Activated CD4-positive, alpha-beta memory T cell treated with anti-CD3 and anti-CD28 coated beads for 36 hours (primary cell): ENCODE measurements at places on chromosomes 16 and 17. TPM values are rescaled to one million over a fixed set of nuclear protein-coding genes. Genes with fewer than 3 reads are reported as not detected.
A peak's percentile ranks its signal among the peaks of the same experiment; 100 is the strongest.

Gene C17orf67
- total RNA-seq, result 3.6 TPM

DNA sequence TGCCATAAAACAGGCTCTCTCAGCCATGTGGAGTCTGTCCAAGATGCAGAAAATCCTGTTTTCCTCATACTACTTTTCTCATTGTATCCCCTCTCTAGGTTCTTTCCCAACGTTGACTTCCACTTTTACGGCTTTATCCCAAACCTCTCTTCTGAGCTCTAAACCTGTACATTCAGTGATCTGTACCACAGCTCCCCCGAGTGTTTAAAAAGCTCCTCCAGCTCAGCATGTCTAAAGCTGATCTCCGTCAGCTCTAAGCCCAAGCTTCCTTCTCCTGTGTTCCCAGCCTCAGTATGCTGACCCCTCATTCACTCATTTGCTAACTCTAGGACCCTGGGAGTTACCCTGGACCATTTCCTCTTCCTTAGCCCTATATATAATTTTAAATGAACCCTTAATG lies 144.6 kb downstream of the DNAH9 start:
- H3K36me3 ChIP-seq, result no peaks in the 10 kb centered on the region
- DNase-seq, result no peak
- no peak overlapping the region for H3K27ac ChIP-seq
- H3K4me1 ChIP-seq, result no peaks in the 10 kb centered on the region
- no peak overlapping the region for H3K4me3 ChIP-seq

DNA sequence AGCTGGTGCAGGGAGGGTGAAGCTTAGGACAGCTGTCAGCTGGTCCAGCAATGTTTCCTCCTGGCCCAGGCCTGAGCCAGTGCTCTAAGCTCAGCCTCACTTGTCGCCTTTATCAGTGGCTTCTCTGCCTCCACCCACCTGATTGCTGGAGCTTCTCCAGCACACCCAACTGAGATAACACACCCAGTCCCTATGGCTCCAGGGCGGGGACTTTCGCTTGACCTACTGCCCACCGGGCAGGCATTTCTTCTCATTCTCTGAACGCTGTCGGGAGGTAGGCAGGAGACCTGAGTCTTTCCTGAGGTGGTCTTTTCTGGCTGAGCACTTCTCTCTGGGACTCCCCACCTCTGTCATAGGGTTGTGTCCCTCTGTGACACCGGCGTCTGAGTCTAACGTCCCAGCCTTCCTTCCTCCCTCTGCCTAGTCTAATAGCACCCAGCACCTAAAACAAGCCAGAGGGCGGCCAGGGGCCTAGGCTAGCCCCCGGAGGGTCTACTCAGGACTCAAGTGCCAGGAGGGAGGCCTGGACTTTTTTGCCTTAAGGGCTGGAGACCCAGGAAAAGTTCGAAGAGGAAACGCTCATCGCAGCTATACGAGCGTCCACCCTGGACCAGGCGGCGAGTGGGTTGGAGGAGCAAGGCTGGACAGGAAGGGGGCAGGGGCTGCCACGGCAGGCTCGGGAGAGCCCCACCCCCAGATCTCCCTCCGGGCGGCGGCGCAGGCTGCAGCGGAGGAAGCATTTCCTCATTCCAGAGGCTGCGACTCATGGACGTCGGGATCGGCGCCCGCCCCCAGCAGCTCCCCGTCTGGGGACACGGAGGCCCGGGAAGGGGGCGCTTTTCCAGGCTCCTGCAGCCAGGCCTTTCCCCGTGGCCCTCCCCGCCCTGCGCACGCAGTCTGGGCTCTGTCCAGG lies 756 bp downstream of the TAX1BP3 start:
- peak; percentile 28 for DNase-seq
- H3K4me3 ChIP-seq, result peak overlapping the region; percentile 94
- no peaks in the 10 kb centered on the region for H3K27me3 ChIP-seq
- peaks cover 5% of the 10 kb centered on the region for H3K36me3 ChIP-seq

DNA sequence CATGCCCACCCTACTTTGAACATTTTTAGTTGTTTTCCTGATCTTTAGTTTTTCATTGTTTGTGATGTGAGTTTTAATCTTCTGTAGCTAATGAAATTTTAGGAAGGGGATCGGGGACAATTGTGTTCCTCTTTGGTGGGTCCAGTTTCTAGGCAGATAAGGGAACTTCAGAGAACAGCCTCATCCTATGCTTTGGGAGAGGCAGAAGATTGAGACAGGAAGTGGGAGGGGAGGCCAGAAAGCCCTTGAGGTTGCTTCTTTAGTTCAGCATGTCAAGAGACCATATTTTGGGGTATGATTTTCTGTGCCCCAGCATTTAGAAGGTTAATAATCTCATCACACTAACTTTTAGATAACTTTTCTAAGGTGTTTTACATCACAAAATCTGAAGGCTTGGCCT lies 191.0 kb downstream of the TANC2 start:
- no peak overlapping the region for H3K4me3 ChIP-seq
- H3K36me3 ChIP-seq, result no peaks in the 10 kb centered on the region
- no peaks in the 10 kb centered on the region for H3K27me3 ChIP-seq
